NCI-H510A treated with DMSO at 0.1 percent for 48 hours (cell line): ENCODE measurements at places on chromosomes 5 and 9.

GRCh38 chr5:621341-621761 lies 9.2 kb downstream of the CEP72 start:
- DNase-seq: no peak

GRCh38 chr5:848671-849111 lies 2.1 kb downstream of the ZDHHC11 start:
- no peak for DNase-seq

DNA sequence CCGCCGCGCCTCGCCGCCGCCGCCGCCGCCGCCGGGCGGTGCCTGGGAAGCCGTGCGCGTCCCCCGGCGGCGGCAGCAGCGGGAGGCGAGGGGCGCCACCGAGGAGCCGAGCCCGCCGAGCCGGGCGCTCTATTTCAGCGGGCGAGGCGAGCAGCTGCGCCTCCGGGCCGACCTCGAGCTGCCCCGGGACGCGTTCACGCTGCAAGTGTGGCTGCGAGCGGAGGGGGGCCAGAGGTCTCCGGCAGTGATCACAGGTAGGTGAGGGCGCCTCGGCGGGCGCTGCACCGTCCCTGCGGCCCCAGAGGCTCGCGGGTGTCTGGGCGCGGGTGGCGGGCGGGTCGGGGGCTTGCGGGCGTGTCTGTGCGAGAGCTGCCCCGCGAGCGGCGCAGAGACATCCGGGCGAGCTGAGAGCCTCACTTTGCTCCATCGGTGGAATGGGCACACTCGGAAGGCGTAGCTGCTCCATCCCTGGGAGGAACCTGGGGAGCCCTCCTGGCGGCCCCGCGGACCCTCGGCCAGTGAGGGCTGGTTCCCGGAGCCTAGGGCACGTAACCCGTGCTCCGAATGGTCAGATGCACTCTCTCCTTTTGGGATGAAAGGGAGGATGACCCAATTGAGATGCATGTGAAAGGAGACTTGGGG lies 864 bp downstream of the PAPPA start:
- DNase-seq: peak; percentile 28

DNA sequence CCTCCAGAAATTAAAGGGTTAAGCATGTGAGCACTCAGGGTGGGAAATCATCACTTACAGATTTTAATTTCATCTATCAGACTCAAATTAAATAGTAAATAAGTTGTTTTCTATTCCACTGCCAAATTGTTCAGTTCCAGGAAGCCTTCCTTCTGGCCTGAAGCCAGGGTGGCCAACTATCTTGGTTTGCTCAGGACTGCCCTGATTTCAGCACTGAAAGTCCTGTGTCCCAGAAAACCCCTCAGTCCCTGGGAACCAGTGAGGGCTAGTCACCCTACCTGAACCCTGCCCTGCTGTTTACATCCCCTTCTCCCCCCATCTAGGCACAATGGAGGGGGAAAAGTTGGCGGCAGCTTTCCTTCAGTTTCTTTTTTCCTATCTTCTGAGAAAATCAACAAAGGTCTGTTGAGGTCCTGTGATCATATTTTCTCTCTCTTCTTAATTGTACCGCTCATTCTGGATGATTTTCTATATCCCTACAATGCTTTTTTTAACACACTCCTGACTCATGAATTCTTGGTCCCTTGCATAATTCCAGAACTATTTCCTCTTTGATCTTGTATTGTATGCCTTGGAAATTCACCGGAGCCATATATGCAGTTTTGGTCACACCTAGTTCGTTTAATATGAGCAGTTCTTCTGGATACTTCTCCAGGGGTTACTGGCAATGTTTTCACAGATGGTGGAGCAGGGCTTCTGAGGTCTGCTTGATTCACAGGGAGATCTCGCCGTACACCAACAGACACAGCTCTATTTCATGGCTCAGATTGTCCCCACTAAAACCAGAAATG lies 103.8 kb downstream of the MAP1B start:
- no peak for DNase-seq

- no peak for DNase-seq
Measured at GRCh38 chr9:23379842-23380241, 446.2 kb downstream of the ELAVL2 start.

DNA sequence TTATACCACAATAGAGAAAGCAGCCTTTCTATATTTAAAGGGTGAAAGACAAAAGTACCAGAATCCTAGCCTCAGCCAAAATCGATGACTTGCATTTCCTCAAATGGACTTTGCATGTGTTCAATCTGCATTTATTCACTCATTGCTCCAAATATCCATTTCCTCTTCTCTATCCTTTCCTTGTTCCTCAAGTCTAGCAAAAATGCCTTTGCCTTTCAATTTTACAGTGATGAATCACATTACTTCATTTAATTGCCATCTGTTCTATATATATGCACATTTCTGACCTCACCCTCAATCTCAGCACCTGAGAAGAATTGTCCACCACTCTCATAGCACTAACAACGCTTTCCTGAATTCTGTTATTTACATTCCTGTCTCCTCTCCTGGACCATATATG lies 329.5 kb downstream of the CTNND2 start:
- DNase-seq: no peak

DNA sequence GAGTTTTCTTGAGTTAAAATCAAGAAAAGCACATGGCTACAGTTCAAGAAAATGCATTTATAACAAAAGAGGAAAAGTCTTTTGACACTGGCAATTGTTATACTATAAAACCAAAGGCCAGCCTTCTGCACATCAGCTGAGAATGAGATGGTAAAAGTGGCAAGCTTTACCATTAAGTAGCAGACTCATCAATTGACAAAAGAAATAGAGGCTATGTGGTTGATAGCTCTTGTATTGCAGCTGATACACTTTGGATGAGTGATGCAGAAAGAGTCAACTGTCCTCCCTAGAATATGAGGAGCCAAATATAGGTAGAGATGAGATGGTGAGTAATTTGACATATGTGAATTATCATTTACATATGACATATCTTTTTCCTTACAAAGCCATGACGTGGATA lies 1100.9 kb upstream of the CDH6 start:
- DNase-seq: no peak

DNA sequence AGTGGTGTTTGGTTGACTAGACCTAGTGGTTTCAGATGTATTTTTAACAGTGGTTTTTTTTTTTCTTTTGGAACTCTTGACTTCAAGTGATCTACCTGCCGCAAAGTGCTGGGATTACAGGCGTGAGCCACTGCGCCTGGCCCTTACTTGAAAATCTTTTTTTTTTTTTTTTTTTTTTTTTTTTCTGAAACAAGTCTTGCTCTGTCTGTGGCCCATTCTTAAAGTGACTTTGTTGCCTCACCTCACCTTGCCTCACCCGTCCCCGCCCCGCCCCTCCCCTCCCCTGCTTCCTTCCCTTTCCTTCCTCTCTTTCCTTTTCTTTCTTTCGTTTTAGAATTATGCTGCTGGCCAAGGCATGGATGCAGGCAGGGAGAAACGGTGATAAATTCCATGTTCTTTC lies 26.0 kb downstream of the GPBP1 start:
- no peak for DNase-seq

DNA sequence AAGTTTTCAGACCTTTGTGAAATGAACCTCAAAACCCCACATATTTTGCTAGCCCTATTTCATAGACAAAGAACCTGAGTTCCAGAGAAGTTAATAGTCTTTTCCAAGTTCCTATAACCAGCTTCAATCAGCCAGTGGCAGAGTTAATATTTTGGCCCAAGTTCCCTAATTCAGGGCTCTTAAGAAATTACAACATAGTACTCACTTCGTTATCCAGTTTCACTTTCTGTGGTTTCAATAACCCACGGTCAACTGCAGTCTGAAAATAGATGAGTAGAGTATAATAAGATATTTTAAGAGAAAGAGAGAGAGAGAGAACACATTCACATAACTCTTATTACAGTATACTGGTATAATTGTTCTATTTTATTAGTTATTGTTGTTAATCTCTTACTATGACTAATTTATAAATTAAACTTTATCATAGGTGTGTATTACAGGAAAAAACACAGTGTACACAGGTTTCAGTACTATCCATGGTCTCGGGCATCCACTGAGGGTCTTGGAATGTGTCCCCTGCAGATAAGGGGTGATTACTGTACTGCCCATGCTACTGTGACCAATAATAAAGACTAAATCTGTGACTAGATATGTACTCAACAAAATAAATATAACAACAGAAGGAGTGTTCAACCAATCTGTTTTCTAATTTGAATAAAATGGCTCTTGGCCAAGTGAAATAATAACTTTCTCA lies 9.3 kb upstream of the MYOT start:
- no peak for DNase-seq

DNA sequence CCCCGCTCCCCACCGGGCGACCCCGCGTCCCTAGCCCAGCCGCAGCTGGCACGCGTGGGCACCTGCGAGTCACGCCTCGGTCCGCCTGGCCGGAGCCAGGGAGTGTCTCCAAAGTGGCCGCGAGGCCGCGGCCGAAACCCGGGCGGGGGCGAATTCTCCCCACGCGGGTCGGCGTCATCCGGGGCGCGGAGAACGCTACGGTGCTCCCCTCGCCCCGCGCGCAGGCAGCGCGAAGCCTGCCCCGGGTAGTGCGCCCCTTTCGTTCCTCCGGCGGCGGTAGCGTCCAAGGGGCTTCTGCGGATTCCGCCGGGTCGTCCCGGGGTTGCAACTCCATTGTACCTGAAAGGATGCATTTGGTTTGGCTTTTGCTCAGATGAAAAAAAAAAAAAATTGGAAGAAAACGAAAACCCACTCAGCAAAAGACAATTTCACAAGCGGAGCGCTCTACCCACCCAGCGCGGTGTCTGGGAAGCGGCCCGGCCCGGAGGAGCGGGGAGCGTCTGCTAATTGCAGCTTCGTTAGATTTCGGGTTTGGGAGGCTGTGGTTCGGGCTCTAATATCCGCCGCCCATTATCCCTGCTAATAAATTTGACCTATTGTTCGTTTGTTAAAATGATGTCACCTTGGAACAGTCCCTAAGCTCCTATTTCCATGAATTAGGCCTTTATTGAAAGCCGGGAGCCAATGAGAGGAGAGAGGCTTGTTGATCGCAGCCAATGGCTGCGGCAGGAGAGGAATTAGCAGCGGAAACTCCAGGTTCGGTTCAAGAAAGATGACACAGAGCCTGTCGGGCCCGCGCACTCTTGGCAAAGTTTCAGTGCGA lies at the start of gene TLX3:
TSS of gene TLX3 (plus strand) at position 796 of the 823 bp plus-strand sequence. CDS start 118 bp downstream, outside the sequence.
- peak; percentile 92 for DNase-seq

DNA sequence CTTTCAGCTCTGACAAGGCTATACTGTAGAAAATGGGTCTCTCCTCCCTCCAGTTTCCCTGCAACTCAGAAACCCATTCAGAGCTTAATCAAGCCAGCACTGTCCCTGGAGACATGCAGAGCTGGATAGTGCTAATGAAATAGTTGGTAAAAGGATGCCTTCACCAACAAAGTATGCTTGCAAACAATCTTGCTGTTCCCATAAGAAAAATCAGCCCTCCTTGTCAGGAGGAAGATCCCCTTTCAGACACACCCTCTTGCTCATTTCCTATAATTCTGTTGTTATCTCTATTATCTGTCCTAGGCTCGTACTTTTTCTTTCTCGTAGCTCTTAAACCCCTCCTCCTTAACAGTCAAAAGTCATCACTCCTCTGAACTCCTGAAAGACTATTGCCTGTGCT lies 9.9 kb upstream of the OSMR start:
- DNase-seq: no peak

- no peak for DNase-seq
Measured at GRCh38 chr9:119698535-119698934, 329.3 kb upstream of the BRINP1 start.

DNA sequence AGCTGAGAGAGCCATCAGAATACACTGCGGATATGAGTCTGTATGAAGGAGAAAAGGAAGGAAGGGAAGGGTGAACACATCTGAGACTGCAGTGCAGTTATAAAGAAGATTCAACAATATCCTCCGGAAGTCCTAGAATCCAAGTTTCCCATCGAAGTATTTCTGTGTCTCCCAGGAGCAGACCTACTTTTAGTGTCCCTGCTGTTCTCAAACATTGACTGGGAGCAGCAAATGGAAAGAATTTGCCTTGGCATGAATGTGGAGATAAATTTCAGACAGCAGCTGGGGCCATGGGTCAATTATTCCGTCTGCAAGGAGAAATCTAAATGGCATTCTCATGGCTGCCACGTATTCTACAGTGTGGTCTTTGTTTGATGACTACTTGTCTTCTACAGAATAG lies 478.1 kb upstream of the SMC2 start:
- DNase-seq: no peak

DNA sequence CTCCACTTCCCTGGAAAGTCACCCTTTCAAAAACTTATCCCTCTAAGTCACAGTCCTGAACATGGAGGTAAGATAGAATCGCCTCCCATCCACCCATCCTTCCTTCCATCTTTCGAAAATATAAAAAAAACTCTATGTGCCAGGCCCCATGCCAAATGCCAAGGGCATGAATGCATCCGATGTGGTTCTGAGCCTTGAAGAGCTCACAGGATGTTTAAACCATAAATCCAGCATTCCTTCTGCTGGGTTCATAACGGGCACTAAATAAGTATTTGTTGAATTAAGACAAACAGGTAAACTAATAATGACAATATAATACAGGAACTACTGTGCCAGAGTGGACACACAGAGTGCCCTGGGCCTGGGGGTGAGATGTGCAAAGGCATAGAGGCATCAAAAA lies 147.3 kb downstream of the TTLL11 start:
- no peak for DNase-seq

DNA sequence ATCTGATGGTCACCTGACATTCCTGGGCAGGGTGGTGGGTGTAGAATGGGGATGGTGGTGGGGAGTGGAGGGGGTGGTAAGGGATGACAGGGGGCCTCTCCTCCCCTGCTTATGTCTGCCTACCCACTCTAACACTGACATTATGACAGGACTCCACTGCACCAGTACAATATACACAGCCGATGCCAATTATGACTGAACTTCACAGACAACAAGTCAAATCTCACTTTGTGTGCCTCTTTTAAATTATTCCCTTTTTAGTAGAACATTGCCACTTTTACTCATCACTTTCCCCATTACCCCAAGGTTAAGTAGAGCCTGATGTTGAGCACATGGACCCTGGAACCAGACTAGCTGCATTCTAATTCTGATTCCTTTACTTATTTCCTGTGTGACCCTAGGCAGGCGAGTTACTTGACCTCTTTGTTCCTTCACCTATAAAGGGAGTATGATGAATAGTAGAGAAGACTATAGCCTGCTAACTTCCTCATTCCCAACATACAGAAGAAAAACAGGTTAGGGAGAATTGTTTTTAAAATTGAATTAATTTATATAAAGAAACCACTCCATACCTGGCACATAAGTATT lies 464.7 kb downstream of the DMRT2 start:
- no peak for DNase-seq

- DNase-seq: peak; percentile 72
Measured at GRCh38 chr9:94779693-94780290, 53.3 kb downstream of the AOPEP start.

GRCh38 chr9:97462159-97462558 lies 39.3 kb upstream of the TMOD1 start:
- DNase-seq: no peak

- DNase-seq: peak; percentile 10
Measured at GRCh38 chr5:57499262-57500050, 16.8 kb upstream of the ACTBL2 start.

DNA sequence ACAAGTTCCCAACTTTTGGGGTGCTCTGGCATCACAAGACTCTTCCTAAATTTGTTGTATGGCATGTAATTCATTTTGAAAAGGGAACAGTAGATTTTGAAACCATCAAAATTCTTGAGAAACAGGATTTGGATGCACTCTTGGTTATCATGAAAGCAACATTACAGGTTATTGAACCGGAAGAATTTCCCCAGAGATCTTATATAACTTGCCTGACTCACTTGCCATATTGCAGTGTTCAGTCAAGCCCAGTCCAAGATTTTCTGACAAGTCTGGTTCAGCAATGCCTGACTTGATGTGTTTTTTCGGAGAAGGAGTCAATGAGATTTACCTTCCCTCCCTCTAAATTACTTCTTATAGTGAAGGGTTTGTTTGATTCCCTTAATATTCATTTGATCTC lies 32.0 kb downstream of the SMIM15 start:
- no peak for DNase-seq
